ENCODE measurements at places on chromosomes 4 and X.

DNA sequence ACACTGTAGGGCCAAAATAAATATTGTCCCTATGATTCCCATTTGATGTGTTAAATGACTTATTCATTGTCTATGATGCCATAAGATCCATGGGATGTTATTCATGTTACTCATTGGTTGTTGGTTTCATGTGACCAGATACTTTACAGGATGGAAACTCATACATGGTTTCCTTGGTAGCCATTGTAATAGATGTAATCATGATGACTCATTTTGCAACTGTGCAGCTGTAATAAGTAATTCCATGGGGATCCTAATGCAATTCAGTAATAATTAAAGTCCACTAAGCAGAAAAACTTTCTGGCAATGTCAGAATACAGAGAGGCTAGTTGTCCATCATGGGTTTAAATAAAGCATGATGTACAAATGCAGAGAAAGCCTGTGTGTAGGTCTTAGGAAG, 389.7 kb upstream of the NR3C2 start:
- peak; percentile 92 for DNase-seq

- no peak for DNase-seq
Measured at GRCh38 chrX:151726751-151727150, 7.8 kb upstream of the CNGA2 start.

DNA sequence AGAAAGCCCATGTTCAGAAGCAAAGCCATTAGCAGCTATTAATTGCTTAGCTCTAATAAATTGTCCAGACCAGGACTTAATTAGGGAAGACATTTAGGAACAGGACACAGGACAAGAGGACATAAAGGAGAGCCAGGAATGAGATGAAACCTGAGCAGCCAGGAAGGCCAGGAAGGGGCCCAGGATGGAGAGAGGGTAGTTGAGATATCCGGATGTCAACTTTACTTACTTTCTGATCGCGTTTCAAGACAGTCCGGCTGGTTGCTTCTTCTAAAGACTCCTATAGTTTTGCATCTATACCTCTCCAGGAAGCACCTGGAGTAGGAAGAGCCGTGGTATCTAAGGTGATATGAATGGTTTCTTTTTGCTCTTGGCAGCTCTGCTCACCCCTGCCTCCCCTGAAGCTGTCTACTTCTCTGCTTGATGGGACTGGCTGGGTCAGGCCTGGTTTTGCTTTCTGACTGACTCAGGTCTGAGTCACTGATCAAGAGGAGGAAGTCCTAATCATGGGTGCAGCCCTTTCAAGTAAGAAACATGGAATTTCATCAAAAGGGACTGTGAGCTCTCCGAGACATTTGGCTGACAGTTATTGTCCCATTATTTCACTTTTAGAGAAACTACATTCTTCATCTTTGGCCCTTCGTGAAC, 733.3 kb downstream of the RPA4 start:
- peak; percentile 30 for DNase-seq

GRCh38 chrX:111355523-111356115, 56.4 kb downstream of the DCX start:
- no peak for DNase-seq

GRCh38 chr4:162115333-162115732, 48.5 kb downstream of the FSTL5 start:
- DNase-seq, result no peak

GRCh38 chrX:13750204-13750603, 15.7 kb downstream of the OFD1 start:
- DNase-seq, result no peak

- DNase-seq, result no peak
Measured at GRCh38 chr4:169618286-169618685, 2.1 kb upstream of the CLCN3 start.

GRCh38 chr4:107148904-107149303, 112.8 kb upstream of the DKK2 start:
- no peak for DNase-seq

DNA sequence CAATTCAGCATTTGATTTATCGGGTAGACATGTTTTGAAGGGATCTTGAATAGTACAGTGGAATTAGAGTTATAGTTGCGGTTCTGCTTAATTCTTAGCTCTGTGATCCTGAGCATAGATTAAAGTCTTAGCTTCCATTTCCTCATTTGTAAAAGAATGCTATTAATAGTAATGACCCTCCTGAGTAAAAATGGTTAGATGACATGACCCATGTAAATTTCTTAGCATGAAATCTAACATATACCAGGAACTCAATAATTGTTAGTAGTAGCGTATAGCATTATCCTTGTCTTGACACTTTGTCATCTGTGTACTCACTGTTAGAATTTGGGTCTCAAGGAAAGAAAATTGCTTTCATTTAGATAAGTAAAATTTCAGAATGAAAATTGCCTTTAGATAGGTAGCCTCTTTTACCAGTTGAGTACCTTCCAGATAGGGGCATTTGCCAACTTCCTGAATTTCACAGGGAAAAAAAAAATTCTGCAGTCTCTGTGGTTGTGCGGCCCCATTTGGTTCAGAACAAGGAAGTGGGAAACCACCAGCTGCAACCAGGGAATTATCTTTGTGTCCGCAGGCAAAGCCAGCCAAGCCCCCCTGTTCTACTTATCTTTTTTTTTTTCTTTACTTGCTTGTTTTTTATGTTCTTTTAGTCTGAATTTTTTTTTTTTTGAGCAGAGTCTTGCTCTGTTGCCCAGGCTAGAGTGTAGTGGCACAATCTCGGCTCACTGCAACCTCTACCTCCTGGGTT, 86.9 kb downstream of the TMEM164 start:
- no peak for DNase-seq

- no peak for DNase-seq
Measured at GRCh38 chrX:489820-490219, 103.1 kb upstream of the PPP2R3B start.

DNA sequence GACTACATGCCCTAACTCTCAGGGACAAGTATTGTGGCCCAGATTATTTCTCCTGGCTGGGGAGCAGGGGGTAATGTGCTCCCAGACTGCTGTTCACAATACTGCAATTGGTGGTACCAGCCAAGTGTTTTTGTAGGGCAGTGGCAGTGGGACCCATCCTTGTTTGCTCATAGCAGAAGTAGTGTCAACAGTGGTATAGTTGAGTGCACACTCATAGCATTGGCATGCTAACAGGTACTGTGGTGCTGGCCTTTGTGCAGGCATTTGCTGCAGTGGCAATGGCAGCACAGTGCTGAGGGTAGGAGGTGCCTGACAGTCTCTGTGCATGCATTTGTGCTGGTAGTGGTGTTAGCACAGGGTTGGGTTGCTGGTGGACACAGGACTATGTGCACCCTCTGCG, 995.0 kb downstream of the SH3BGRL start:
- DNase-seq, result no peak

- no peak for DNase-seq
Measured at GRCh38 chr4:176883108-176883550, 90.4 kb upstream of the VEGFC start.

GRCh38 chr4:112673686-112674085, 36.7 kb downstream of the LARP7 start:
- DNase-seq, result no peak

- no peak for DNase-seq
Measured at GRCh38 chr4:145260091-145260490, 79.7 kb upstream of the OTUD4 start.

DNA sequence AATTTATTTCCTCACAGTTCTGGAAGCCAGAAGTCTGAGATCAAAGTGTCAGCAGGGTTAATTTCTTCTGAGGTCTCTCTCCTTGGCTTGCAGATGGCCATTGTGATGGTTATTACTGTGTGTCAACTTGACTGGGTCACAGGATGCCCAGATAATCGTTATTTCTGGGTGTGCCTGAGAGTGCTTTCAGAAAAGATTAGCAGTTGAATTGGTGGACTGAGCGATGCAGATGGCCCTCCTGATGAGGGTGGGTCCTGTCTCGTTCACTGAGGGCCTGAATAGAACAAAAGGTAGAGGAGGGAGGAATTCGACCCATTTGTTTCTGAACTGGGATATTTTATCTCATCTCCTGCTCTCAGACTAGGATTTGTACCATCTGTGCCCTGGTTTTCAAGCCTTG, 15.7 kb downstream of the SMIM43 start:
- DNase-seq, result no peak

- no peak for DNase-seq
Measured at GRCh38 chrX:43590150-43590549, 65.9 kb upstream of the MAOA start.

DNA sequence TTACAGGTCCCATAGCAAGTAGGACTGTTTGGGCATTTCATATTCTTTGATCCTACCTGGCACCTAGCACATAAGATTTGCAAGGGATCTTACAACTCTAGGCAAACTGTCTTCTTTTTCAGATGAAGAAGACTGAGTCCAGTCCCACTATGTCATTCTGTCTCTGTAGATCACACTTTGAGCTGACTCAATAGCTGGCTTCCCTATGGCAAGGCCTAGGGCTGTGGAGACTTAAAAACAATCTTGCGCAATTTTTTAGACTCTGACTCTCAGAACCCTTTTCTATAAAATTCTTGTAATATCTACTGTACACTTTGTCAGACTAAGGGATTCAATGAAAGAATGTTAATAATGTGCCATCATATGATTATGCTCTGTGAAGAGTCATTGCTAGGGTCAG, 26.7 kb downstream of the OTC start:
- no peak for DNase-seq

DNA sequence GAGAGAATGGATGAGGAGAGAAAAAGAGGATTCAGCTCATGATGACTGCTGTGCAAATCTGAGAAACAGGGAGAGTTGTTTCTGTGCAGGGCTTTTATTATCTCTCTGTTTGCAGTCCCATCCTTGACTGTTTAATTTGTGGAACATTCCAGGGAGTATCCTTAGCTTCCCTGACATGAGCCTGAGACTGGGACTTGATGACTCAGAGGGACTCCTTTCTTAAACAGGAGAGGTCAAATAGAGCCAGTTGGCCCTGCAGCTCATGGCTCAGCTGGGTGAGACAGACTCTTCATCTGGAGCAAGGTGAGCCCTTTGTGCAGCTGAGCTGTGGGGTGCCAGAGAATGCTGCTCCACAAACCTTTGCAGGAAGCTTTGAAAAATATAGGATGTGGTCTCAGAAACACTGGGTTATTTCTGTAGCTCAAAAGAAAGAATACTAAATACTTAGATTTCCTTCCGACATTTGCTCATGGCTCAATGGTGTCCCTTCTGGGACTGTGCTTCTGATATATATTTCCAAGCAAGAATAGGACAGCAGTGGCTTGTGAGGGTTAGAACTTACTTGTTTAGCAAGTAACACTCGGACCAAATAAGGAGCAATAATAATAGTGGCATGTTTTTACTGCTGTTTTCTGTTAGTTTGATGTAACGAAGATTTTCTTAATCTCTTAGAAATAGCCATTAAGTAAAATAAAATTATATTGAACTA, 14.5 kb downstream of the ARHGAP24 start:
- no peak for DNase-seq

DNA sequence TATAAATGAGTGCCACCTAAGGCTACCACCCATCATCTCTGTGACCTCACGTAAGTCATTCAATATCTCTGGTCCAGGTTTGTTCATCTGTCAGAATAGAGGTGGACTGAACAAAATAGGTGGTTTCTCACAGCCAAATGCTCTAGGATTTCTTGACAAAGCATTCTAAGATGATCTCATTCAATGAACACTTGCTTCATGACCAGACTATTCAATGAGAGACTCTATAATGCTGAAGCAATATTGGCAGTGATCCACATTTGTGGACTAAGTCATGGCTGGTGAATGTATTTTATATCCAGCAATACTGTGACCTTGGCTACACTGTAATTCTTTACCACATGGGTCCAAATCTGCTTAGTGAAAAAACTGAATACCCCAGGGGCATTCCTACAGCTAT, 37.9 kb downstream of the LDB2 start:
- peak; percentile 75 for DNase-seq

GRCh38 chrX:153885968-153886903, at the start of gene L1CAM:
Gene L1CAM, minus strand, starts transcription at chrX:153886173. Its CDS starts 10,337 bp downstream, at chrX:153875836.
- no peak for DNase-seq

DNA sequence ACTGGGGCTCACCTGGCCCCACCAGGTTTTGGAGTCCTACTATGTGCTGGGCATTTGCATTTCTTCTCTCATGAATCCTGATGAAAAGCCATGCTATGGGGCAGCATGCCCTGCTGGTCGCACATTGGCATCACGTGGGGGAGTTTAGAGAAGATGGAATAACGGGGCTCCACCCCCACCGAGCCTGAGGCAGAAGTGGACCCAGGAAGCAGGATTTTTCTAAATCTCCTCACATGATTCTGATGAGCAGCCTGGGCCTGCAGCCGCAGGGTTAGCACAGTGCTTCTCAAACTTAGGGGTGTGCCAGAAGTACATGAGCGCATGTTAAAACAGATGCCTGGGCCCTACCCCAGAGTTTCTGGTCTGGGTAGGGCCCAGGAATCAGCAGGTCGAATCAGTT, 4.6 kb upstream of the SORCS2 start:
- no peak for DNase-seq

- no peak for DNase-seq
Measured at GRCh38 chr4:42252315-42252714, 99.9 kb upstream of the BEND4 start.

DNA sequence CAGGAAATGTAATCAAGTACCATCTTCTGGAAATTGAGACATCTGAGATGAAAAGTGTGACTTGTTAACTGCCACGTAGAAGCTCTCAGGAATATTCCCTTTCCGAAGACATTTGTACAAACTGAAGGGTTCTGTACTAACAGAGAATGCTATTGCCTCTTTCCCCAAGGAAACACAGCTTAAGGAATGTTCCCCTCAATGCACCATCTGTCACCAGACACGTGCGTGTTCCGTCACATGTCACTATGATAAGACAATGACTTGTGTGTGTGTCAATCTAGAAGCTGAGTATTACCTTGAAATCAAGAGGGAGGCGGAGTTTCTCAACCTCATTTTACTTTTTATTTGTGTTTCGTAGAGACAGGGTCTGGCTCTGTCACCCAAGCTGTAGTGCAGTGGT, 58.1 kb downstream of the DHRSX start:
- DNase-seq, result no peak

- DNase-seq, result no peak
Measured at GRCh38 chr4:46554760-46555465, 165.0 kb upstream of the GABRA2 start.

- no peak for DNase-seq
Measured at GRCh38 chr4:20464381-20464780, 212.7 kb downstream of the SLIT2 start.

- no peak for DNase-seq
Measured at GRCh38 chr4:36330796-36331195, 49.4 kb downstream of the DTHD1 start.

DNA sequence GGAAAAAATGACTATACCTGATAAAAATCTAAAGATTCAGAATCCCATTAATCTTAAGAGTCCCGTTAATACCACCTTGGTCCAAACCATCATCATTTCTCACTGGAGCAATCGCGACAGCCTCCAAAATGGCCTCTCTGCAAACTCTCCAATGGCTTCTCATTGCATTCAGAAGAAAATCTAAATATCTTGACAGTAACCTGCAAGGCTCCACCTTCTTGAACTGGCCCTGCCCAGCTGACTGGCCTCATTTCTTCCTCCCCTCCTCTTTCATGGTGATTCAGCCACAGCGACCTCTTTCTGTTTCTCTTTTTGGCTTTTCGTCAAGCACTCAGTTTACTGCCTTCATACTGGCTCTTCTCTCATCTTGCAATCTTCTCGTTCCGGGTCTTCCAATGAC, 56.2 kb upstream of the GPRIN3 start:
- no peak for DNase-seq

GRCh38 chrX:45806410-45807121, 605.9 kb upstream of the DIPK2B start:
- DNase-seq, result no peak

Measured in pulmonary artery endothelial cell (primary cell).